ENCODE measurements at places on chromosomes 16 and 17.

DNA sequence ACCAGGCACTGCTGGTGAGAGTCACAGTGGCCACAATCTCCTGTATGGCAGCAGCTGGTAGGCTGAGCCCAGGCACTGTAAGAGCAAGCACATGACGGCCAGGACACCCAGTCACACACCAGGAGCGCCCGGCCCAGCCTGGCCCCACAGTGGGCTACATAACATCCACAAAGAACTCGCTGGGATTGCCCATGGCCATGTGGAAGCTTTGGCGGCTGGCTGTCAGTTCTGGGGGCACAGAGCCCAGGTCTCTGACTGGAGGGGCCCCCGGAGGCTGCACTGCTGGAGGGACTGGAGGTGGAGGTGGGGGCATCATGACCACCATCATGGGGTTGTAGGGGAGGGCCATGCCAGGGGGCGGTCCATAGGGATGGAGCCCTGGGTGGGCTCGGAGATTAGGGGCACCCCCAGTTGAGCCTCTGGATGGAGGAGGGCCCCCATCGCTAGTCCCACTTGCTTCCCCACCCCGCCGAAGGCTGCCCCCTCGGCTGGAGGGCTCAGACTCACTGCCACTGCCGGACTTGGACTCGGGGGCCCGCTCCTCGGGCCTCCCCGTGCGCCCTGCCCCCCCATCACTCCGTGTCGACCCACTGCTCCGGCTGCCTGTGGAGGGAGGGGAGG lies 6.1 kb downstream of the ACADVL start:
- DNase-seq: no peak

- DNase-seq: no peak
Measured at GRCh38 chr17:38595892-38596291, 9.9 kb downstream of the SRCIN1 start.

- DNase-seq: no peak
Measured at GRCh38 chr16:1816396-1817275, 10.0 kb downstream of the HAGH start.

- DNase-seq: no peak
Measured at GRCh38 chr16:47045459-47045858, 72.0 kb upstream of the DNAJA2 start.
